ENCODE measurements at places on chromosomes 1 and 21. TPM values are rescaled to one million over a fixed set of nuclear protein-coding genes. Genes with fewer than 3 reads are reported as not detected.

The ITLN1 gene
- total RNA-seq = 0.60 TPM

- no peak for DNase-seq
These were observed 121.2 kb upstream of the KIAA0040 start for GRCh38 chr1:175313672-175314225.

- DNase-seq = no peak
These were observed 95.8 kb downstream of the OBSCN start for GRCh38 chr1:228303596-228303995.

DNA sequence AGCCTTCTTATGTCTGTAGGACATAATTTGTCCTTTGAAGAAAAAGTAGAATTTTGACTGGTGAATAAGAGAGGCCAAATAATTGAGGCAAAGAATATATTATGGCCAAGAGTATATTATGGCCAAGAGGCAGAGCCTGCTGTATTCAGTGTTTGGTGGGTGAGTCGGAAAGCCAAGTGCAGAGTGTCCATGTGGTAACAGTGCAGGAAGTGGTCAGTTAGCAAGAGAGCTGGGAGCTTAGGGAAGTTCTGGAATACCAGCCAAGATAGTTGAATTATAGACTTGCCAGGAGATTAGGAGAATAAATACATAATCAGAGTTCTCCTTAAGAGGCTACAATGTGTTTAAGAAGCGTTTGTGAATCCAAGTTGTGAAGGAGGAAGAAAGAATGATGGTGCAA is 131.5 kb upstream of the LMO4 start:
- no peak for DNase-seq

The OR2C3 gene
- total RNA-seq = not detected

GRCh38 chr21:31888936-31889371 is 16.1 kb downstream of the HUNK start:
- DNase-seq = no peak

DNA sequence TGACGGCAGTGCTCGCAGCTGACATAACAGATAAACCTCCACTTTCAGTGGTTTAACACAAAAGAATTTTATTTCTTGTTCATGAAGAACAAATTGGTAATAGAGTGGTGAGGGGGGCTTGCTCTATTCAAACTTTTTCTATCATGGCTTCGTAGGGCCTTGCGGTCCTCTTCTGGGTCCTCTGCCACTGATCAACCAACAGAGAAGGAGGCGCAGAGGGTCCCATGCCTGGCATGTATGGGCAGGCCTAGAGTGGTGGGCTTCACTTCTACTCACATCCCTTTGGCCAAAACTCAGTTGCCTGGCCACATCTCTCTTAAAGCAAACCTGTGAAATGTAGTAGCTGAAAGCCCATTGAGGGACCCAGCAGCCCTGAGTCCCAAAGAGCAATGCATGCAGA is 460.5 kb downstream of the SIPA1L2 start:
- no peak for DNase-seq

GRCh38 chr1:219155135-219155534 is 18.5 kb upstream of the LYPLAL1 start:
- DNase-seq = no peak

The LCE2B gene
- total RNA-seq = not detected

GRCh38 chr1:154735804-154736168 is 127.8 kb upstream of the ADAR start:
- peak; percentile 14 for DNase-seq

GRCh38 chr1:7250597-7251453 is 465.6 kb downstream of the CAMTA1 start:
- DNase-seq = no peak

The NUF2 gene
- 0.56 TPM for total RNA-seq

DNA sequence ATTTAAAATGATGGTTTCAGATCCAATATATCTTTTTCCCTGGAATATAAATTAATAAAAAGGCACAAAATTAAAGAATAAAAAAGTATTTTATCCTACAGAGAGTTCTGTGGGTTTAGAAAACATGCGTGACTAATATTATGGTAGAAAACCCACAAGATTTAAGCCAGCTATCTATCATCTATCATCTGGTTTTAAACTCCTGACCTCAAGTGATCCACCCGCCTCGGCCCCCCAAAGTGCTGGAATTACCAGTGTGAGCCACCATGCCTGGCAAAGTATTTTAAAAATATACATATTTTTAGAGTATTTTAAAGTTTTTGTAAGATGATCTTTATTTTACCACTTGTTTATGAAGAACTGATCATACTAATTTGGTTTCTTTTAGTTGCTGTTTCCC is 79.5 kb downstream of the NRIP1 start:
- DNase-seq = no peak

The KCNT2 gene
- 7.5 TPM for total RNA-seq

The LIN28A gene
- total RNA-seq = not detected

DNA sequence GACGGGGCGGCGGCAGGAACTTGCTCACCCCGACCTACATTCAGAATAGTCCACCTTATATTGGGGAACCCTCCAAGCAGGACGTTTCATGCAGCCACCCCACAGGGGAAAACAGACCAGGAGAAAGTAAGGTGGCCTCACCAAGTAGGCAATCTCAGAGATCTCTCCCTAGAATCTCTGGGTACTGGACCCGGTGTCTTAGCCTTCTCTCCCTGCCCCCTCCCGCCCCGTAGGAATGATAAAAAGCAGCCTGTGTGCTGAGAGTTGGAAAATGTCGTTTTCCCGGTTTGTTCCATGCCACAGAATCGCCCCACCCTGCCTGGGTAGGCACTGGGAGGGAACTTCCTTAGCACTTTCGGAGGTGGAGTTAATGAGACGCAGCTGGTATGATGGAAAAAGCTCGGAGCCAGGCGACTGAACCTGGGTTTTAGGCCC is 789 bp upstream of the PTPN14 start:
- DNase-seq = peak; percentile 81

GRCh38 chr1:55640708-55641473 is 425.7 kb upstream of the USP24 start:
- DNase-seq = peak; percentile 89

- peak; percentile 85 for DNase-seq
These were observed at the start of gene PTAFR for GRCh38 chr1:28176492-28177470. Gene PTAFR, minus strand, starts transcription at chr1:28176690. Its CDS starts 25,669 bp downstream, at chr1:28151021.

- no peak for DNase-seq
These were observed 52.8 kb upstream of the LYPLAL1 start for GRCh38 chr1:219120624-219121544.

GRCh38 chr1:177021687-177022086 is 142.8 kb downstream of the ASTN1 start:
- DNase-seq = no peak

- peak; percentile 87 for DNase-seq
These were observed 53.0 kb downstream of the IER5 start for GRCh38 chr1:181141431-181141910.

DNA sequence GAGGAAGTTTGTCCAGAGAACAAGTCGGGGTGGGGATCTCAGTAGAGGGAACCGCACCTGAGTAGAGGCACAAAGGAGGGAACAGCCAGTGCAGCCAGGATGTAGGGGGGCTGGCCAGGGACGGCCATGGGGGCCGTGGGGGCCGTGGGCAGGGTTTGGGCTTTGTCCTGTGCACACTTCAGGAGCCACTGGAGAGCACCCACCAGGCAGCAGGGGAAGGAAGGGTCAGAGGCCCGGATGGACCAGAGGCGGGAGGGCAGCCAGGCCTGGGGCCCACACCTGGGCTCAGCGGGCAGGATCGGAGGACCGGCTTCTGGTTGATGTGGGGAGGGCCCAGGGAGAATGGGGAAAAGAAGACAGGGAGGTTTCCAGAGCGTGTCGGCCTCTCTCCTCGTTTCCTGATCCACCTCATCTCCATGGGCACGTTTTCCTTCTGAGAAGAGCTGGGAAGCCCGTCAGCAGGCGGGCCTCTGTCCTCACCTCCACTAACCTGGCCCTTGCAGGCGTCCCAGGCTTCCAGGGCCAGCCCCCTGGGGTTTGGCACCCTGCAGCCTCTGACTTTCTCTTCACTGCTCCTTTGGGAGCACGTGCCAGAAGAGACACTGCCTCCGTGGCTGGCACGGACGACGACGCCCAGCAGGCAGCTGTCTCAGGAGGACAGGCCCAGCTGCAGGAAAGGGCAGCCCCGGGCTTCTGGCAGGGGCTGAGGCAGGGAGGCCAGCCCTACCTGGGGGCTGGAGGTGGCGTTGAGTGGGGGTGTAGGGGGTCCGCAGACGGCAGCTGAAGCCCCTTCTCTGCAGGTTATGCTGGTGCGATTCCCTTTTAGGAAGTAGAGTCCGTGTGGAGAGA is 16.8 kb upstream of the PDXK start:
- peak; percentile 71 for DNase-seq

DNA sequence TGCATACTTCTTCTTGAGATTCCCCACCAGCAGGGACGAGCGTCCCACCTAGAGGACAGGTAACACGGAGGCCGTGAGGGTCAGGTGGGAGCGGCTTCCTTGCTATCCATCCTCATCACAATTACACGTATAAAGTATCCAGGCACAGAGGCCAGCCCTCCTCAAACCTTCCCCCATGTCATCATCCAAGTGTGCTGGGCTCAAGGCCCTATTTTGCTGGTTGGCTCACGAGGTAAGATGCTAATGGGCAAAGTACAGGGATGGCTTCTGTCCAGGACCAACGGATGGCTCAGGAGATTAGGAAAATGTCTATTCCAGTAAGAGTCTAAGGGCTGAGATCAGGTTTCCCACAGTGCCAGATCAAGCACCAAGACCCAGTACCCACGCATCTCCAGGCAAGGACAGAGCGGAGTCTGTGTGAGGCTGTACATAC is 11.5 kb upstream of the A3GALT2 start:
- DNase-seq = no peak

The OLIG2 gene
- total RNA-seq = not detected

The GREM2 gene
- 4.9 TPM for total RNA-seq

- no peak for DNase-seq
These were observed 1.1 kb downstream of the SLC50A1 start for GRCh38 chr1:155136748-155137147.

- no peak for DNase-seq
These were observed 14.8 kb upstream of the S1PR1 start for GRCh38 chr1:101221945-101222429.

- no peak for DNase-seq
These were observed 28.7 kb upstream of the NRDC start for GRCh38 chr1:51907079-51907702.

- DNase-seq = no peak
These were observed 11.1 kb downstream of the TOR3A start for GRCh38 chr1:179092896-179093461.

GRCh38 chr1:935751-936231 is 12.1 kb downstream of the SAMD11 start:
- no peak for DNase-seq

The AADACL4 gene
- total RNA-seq = not detected

GRCh38 chr1:116982319-116983004 is 19.1 kb upstream of the CD101 start:
- no peak for DNase-seq

GRCh38 chr1:20234788-20235535 is 48.6 kb upstream of the PLA2G2C start:
- DNase-seq = no peak

DNA sequence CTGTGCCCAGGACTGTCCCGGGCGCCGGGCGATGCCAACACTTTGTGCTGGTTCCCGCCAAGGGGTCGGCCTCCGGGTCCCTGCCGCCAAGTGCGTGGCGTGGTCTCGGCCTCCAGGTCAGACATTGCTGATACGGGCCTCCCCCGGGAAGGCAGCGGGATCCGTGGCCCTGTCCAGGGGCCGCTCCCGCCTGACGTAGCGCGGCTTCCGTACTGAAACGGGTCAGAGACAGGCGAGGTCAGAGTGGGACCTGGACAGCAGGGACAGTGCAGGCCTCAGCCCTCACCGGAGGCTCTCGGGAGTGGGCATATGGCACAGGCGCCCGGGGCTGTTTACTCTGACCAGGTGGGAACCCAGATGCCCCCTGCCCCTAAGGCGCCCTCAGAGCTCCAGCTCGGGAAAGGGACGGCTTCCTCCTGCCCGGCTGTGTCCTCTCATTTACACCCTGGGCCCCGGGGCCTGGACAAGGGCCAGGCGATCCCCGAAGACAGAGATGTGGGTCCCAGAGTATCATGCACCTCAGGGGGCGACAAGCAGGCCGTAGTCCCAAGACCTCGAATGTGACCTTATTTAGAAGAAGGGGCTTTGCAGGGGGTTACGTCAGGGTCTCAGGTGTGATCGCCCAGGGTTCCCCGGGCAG is 8.8 kb upstream of the RNF223 start:
- DNase-seq = peak; percentile 76

GRCh38 chr1:36083635-36084496 is at the start of gene TEKT2:
Gene TEKT2, plus strand, starts transcription at chr1:36084094. Its CDS starts 828 bp downstream, at chr1:36084922.
- peak; percentile 82 for DNase-seq

GRCh38 chr1:162397943-162398560 is 13.9 kb downstream of the SH2D1B start:
- DNase-seq = no peak

DNA sequence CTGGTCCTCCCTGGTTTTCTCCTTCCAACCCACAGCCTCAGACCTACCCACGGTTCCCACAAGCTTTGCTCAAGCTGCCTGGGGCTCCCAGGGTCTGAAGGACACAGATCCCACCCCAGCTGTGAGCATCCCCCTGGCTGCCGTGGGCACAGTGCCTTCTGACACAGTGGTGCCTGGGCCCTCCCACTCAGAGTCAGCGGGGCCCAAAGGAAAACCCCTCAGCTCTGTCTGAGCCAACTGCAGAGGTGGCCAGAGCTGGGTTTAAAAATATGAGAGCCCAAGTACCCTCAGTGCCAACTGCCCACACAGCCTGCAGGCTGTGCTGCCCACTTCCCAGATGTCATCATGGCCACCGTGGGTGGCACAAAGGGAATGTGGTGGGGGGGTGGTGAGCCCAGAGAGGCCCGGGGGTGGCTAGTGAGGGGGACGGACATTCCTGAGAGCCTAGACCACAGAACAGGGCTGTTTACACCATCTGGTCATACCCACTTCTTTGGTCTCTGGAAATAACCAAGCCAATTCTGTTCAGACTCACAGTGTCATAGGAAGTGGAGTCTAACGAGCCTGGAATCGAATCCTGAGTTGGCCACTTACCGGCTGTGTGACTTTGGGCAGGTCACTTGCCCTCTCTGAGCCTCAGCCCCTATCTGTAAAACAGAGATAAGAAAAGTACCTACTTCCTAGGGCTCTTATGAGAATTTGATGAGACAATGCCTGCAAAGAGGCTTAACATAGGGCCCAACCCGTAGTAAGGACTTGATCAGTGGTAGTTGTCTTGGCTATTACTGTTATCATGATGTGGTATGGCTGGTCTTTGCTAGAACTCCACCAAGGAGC is 85.5 kb downstream of the CAMK2N1 start:
- DNase-seq = no peak

The PRRC2C gene
- total RNA-seq = 145 TPM

GRCh38 chr1:167492481-167492910 is 25.8 kb downstream of the CD247 start:
- DNase-seq = no peak

DNA sequence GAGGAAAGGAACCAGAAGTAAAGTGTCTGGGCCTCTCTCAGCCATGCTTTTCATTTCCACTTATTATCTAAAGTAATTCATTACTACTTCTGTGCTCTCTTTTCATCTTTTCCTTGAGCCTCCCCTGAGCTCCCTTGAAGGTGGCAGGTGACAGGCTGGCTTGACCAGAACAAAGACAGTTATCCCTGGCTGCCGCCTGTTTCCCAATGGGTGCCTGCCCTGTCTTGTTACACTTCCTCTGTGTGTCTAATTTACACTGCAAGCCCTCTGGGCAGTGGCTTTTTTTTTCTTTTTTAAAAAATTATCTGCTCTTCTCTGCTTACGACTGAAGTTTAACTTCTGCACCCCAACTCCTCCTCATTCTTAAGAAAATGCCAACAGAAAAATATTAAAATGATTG is 113.4 kb downstream of the NGF start:
- DNase-seq = no peak

The HEATR1 gene
- 27.4 TPM for total RNA-seq

GRCh38 chr1:220880726-220881506 is 1.7 kb downstream of the HLX start:
- DNase-seq = peak; percentile 96

GRCh38 chr1:40036574-40036973 is 4.0 kb upstream of the CAP1 start:
- peak; percentile 90 for DNase-seq
